ENCODE measurements at places on chromosomes 13 and 19. TPM values are rescaled to one million over a fixed set of nuclear protein-coding genes. Genes with fewer than 3 reads are reported as not detected.

GRCh38 chr13:23560571-23561089 lies 9.6 kb upstream of the TNFRSF19 start:
- H3K27me3 ChIP-seq = no peaks in the 10 kb centered on the region
- H3K36me3 ChIP-seq = no peaks in the 10 kb centered on the region
- H3K4me3 ChIP-seq = no peak overlapping the region
- DNase-seq = no peak
- peaks cover 10% of the 10 kb centered on the region for H3K4me1 ChIP-seq

DNA sequence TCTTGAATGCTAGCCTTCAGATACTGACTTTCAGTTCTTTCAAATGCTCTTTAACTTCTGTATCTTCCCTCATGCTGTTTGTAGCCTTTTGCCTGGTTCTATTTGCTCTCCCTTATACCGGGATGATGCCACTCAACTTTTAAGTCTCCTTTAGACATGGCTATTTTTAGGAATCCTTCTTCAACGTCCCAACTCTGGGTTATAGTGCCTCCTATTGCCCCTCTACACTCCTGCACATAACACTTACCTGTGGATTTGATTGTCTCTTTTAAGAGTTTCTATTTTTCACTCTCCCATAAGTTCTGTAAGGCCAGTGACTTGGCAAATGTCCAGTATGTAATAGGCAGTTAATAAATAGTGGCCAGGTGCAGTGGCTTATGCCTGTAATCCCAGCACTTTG lies 343.0 kb downstream of the KLF5 start:
- DNase-seq = no peak
- no peaks in the 10 kb centered on the region for H3K27me3 ChIP-seq
- no peaks in the 10 kb centered on the region for H3K36me3 ChIP-seq
- H3K4me1 ChIP-seq = no peaks in the 10 kb centered on the region
- H3K4me3 ChIP-seq = no peak overlapping the region

SHC2 gene
- 14.4 TPM for total RNA-seq

GRCh38 chr13:46088821-46089562 lies 15.8 kb downstream of the CPB2 start:
- no peaks in the 10 kb centered on the region for H3K36me3 ChIP-seq
- H3K4me1 ChIP-seq = no peaks in the 10 kb centered on the region
- no peak overlapping the region for H3K27ac ChIP-seq
- no peak overlapping the region for H3K4me3 ChIP-seq
- DNase-seq = no peak

DNA sequence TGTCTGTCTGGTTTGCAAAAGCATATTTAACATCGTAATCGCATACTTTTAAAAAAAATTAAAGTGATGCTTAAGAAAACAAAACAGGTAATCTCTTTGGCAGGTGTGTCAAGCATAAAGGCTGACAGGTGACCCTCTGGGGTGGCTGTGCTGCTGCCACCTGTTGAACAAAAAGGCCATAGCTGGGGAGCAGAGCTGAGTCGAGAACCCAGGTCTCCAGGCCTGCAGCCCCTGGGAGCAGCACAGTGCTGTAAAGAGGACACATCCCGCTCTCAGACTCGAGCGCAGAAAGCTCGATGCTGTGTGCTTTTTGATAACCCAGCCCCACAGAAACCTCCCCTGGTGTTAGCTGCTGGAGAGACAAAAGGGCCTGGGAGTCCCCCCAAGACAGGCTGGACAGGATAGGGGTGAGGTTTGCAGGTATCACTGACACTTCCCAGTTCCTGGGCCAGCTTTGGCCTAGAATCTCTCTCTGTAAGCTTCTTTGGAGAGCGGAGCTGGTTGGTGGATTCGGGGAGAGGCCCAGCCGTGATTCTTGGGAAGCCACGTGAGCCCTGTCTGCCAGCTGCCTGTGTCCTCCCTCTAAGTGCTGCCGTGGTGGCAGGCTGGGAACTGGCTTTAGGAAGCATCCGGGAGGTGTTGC lies 66.9 kb downstream of the C13orf42 start:
- H3K27me3 ChIP-seq = no peaks in the 10 kb centered on the region
- H3K36me3 ChIP-seq = no peaks in the 10 kb centered on the region
- H3K27ac ChIP-seq = no peak overlapping the region
- no peak overlapping the region for H3K4me3 ChIP-seq
- DNase-seq = peak; percentile 68

- no peak overlapping the region for H3K27ac ChIP-seq
- no peaks in the 10 kb centered on the region for H3K36me3 ChIP-seq
- no peaks in the 10 kb centered on the region for H3K4me1 ChIP-seq
Observed at GRCh38 chr19:39284032-39284431, 12.2 kb upstream of the IFNL1 start.

DNA sequence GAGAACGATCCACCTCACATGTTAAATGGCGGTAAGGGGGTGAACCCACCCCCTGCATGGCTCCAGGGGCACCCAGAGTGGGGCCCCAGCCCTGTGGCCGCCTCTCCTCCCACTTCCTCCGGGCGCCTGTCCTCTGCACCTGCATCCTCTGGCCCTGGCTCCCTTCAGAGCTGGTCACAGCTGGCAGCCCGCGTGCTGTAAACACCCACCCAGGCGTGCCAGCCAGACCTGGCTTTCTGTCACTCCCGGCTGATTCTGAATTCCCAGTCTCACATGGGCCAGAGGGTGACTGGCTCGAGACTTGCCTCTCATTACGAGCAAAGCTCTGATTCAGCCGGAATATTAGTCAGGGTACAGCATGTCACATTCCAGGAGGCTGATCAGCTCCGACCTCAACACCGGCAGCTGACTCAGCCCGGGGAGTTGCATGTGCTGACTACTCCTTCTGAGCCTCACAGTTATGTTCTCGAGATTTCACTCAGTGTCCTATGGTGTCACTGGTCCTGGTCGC lies 75.1 kb downstream of the GNG7 start:
- no peaks in the 10 kb centered on the region for H3K36me3 ChIP-seq
- H3K27me3 ChIP-seq = no peaks in the 10 kb centered on the region
- peaks cover 30% of the 10 kb centered on the region for H3K4me1 ChIP-seq
- peak; percentile 95 for DNase-seq
- H3K4me3 ChIP-seq = no peak overlapping the region
- H3K27ac ChIP-seq = peak overlapping the region; percentile 67

DNA sequence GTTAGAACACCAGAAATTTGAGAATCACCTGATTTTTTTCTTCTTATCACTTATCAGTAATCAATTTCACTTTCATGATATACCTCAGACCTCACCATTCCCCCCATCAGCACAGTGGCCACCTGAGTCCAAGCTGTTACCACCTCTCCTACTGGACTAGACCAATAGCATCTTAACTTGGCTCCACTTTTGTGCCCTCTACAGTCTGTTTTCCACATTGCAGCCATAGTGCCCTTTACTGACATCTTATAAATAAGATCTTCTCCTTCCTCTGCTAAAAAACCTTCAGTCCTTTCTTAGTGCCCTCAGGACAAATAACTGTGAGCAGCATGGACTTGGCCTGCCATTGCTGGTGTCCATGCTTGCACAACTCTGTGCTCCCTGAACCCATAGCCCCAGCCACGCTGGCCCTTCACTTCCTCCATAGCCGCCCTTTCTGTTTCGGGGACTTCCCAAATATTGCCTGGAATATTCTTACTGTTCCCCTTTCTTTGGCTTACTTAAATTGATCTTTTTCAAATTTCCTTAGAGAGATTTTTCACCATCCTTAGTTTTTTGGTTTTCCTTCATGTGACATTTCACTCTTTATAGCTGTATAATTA lies 380.8 kb downstream of the LMO7 start:
- H3K4me1 ChIP-seq = peaks cover 19% of the 10 kb centered on the region
- no peak overlapping the region for H3K4me3 ChIP-seq
- no peaks in the 10 kb centered on the region for H3K36me3 ChIP-seq
- no peaks in the 10 kb centered on the region for H3K27me3 ChIP-seq
- no peak overlapping the region for H3K27ac ChIP-seq

DNA sequence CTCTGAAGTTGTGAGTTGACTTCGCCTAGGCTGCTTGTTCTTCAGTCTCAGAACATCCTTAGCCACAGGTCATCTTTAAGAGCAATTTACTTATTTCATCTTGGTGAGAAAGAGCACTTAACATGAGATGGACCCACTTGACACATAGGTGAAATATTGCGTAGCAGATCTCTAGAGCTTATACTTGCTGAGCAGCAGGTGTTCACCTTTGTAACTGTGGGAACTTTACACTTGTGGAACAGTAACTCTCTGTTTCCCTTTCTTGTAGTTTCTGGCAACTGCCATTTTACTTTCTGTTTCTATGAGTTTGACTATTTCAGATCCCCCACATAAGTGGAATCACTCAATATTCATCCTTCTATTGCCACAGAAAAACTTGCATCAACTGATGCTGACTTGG lies 95.7 kb downstream of the SLC10A2 start:
- no peaks in the 10 kb centered on the region for H3K36me3 ChIP-seq
- DNase-seq = peak; percentile 72
- no peaks in the 10 kb centered on the region for H3K4me1 ChIP-seq
- H3K27me3 ChIP-seq = no peaks in the 10 kb centered on the region

TNNT1 gene
- not detected for total RNA-seq

GRCh38 chr13:41199526-41199925 lies 5.2 kb upstream of the KBTBD7 start:
- no peak for DNase-seq
- H3K4me1 ChIP-seq = no peaks in the 10 kb centered on the region

GRCh38 chr19:35279985-35280821 lies 2.1 kb upstream of the HAMP start:
- H3K4me1 ChIP-seq = no peaks in the 10 kb centered on the region

DNA sequence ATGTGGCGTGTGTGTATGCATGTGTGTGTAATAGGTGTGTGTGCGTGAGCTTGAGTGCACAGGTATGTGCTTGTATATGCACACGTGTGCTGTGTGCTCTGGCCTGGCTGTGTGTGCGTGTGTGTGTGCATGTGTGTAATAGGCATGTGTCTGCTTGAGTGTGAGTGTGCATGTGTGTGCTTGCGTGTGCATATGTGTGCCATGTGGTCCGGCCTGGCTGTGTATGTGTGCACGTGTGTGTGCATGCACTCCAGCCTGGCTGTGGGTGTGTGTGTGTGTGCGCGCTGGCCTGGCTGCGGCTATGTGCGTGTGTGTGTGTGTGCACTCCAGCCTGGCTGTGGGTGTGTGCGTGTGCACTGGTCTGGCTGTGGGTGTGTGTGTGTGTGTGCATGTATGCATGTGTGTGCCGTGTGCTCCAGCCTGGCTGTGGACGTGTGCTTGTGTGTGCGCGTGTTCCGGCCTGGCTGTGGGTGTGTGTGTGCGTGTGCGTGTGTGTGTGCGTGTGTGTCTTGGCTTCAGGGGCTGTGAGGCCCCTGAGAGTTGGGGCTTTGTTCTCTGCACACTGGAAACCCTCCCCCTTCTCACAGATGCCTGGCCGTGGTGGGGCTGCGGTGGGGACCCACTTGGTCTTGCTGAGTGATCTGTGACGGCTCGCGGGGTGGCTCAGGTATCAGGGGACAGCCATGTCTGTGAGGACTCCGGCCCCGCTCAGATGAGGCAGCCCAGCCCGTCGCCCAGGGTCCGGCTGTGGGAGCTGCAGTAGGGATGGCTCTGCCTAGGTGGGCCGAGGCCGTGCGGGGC lies 8.2 kb downstream of the SPPL2B start:
- peaks cover 53% of the 10 kb centered on the region for H3K36me3 ChIP-seq
- no peak for DNase-seq
- H3K4me3 ChIP-seq = no peak overlapping the region
- peaks cover 42% of the 10 kb centered on the region for H3K4me1 ChIP-seq

- no peaks in the 10 kb centered on the region for H3K36me3 ChIP-seq
- no peaks in the 10 kb centered on the region for H3K27me3 ChIP-seq
- no peak for DNase-seq
- no peak overlapping the region for H3K4me3 ChIP-seq
Observed at GRCh38 chr19:45217193-45217956, 27.8 kb downstream of the EXOC3L2 start.

FPR3 gene
- 8.3 TPM for total RNA-seq

DNA sequence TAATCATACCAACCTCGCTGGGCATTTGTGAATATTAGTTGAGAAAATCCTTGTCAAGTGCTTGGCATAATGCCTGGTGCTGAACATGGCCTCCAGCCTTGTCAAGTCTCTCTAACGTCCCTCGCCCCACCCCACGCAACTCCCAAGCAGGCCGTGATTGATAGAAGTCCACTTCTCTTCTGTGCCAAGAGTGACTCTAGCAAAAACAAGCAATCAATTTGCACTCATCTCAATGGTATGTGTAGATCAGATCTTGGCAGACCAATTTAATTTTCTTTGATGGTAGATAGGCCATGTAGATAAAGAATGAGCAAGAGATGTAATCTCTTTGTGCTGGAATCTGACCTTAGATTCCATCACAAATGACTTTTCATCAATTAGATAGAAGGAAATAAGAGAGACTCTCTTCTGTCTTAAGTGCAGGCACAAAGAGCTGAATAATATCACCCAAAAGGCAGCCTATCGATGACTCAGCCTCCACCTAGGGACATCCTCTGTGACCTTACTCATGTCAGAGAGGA lies 31.0 kb upstream of the KATNAL1 start:
- no peaks in the 10 kb centered on the region for H3K36me3 ChIP-seq
- no peak overlapping the region for H3K27ac ChIP-seq
- peaks cover 28% of the 10 kb centered on the region for H3K4me1 ChIP-seq
- DNase-seq = peak; percentile 81

DNA sequence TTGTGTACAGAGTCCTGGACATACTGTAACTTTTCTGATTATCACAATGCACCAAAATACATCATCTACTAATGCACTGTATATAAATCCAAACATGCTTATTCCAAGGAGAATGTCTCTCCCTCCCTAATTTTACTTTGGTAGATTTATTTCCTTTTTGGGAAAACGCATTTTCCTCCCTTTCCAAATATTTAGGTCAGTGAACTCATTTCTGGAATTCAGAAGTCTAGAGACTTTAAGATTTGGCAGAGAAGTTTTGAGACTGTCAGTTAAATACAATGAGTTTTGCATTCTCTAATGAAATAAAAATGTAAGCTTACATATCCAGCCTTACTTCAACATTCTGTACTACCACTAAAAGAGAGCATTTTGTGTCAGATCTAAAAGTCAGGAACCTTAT lies 165.8 kb upstream of the EDNRB start:
- H3K36me3 ChIP-seq = no peaks in the 10 kb centered on the region
- no peak overlapping the region for H3K4me3 ChIP-seq
- H3K27me3 ChIP-seq = no peaks in the 10 kb centered on the region
- no peaks in the 10 kb centered on the region for H3K4me1 ChIP-seq

- peaks cover 7% of the 10 kb centered on the region for H3K27me3 ChIP-seq
- H3K4me3 ChIP-seq = no peak overlapping the region
- no peak for DNase-seq
- no peak overlapping the region for H3K27ac ChIP-seq
Observed at GRCh38 chr19:44455100-44455499, 6.8 kb upstream of the ZNF229 start.

DNA sequence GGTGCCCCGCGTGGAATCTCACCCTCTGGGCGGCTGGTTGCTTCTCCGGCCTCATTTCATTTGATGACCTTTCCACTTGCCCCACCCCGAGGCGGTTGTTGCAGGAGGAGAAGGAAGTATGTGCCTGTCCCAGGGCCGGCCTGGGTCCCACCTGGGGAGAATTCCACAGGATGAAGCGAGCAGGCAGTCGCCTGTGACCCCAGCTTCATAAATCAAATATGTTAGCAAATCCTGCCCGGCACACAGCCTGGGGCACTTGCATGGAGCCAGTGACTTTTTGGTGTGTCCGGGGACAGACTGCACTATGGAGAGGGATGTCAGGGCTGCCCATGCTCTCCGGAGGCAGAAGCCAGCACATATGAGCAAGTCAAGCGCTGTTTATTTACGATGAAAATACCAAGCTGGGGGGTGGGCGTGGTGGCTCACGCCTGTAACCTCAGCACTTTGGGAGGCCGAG lies 19.7 kb upstream of the ZBTB7A start:
- no peak for DNase-seq
- no peak overlapping the region for H3K27ac ChIP-seq
- peaks cover 14% of the 10 kb centered on the region for H3K4me1 ChIP-seq
- H3K36me3 ChIP-seq = peaks cover 24% of the 10 kb centered on the region
- no peak overlapping the region for H3K4me3 ChIP-seq
